ENCODE measurements at places on chromosomes 2 and 18.

DNA sequence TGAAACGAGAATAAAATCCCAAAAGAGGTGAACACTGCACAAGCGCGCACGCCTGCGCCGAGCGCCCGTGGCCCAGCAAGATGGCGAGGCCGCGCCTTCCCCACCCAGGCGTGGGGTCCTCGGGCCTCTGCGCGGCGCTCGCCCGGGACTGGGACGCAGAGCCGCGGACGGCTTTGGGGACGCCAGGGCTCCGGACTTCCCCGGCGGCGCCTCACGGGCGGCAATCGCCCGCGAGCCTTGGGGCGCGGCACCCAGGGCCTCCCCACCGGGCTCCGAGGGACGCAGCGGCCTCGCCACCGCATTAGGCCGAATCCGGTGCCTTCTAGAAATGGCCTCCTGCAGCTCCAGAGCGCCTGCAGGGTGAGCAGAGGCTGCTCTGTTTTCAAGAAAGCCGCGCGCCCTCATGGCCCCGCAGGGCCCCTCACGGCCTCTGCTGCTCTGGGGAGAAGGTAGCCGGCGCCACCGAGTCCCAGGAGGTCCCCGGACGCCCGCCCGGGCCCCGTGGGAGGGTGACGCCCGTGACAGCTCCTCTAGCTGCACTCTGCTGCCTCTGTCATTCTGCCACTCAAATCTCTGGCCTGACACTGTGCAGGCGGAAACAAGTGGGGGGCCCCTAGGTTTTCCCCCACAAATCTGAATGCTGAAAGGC lies 35.9 kb upstream of the POMC start:
- DNase-seq: no peak

GRCh38 chr18:63233334-63233733 lies 86.2 kb downstream of the BCL2 start:
- no peak for DNase-seq

DNA sequence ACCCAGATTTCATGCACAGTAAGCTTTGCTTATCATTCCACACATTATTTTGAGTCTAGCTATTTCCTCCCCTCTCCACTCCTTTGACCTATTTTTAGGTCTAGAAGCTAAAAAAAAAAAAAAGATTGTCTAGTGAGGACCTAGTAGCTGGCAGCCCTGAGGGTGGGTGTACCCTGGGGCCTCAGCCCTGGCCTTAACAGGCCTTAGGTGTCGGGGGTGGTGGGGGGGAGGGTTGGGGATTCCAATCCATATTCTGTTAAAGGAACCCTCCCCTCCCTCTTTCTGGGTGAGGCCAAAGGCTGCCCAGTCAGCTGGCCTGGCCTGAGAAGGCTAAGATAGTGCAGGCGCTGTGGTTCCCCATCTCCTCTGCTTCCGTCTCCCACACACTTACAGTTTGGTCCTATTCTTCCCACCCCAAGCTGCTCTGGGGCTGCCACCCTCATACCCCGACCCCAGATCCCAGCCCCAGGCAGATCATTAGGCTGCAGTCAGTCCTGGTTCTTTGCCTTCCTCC lies 65.5 kb upstream of the HK2 start:
- no peak for DNase-seq

- DNase-seq: no peak
Measured at GRCh38 chr2:238847419-238847801, 475 bp upstream of the TWIST2 start.

GRCh38 chr2:105090091-105090490 lies 52.2 kb downstream of the MRPS9 start:
- DNase-seq: no peak

GRCh38 chr2:132974467-132975095 lies 304.6 kb upstream of the LYPD1 start:
- DNase-seq: no peak

Measured in Panc1 (cell line).